Right cardiac atrium (tissue), 5 donors: ENCODE measurements at places on chromosomes 5 and 9.

DNA sequence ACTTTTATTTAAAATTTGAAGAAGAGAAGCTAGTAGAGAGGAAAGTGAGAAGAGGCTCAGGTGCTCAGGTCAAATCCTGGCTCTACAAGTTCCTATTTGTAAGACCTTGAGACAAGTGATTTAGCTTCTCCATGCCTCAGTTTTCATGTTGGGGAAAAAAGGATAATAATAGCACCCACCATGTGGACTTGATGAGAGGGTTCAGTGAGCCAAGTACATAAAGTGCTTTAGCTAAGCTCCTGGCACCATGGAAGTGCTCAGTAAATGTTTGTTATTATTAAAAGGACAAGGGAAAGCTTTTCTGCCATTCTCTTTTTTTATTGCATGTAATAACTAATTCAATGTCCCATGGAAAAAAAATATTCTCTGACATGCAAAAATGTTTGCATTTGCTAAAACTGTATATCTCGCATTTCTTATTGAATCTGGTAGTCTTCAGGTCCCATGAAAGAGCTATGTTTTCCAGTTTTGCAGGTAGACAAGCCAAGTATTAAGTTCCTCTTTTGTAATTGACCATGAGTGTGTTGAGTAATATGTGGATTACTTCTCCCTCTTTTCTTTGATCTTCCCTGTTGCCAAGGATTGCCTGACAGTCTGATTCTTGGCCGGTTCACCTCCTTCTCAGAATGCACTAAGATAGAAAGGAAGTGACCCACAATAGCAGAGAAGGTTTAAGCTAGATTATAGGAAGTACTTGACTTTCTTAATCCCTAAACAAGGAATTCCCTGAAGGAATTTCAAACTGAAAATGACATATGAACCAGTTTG lies 45.6 kb upstream of the TRIM32 start:
- DNase-seq: no peak

- no peak for DNase-seq
Measured at GRCh38 chr9:17630531-17630949, 51.7 kb downstream of the SH3GL2 start.

DNA sequence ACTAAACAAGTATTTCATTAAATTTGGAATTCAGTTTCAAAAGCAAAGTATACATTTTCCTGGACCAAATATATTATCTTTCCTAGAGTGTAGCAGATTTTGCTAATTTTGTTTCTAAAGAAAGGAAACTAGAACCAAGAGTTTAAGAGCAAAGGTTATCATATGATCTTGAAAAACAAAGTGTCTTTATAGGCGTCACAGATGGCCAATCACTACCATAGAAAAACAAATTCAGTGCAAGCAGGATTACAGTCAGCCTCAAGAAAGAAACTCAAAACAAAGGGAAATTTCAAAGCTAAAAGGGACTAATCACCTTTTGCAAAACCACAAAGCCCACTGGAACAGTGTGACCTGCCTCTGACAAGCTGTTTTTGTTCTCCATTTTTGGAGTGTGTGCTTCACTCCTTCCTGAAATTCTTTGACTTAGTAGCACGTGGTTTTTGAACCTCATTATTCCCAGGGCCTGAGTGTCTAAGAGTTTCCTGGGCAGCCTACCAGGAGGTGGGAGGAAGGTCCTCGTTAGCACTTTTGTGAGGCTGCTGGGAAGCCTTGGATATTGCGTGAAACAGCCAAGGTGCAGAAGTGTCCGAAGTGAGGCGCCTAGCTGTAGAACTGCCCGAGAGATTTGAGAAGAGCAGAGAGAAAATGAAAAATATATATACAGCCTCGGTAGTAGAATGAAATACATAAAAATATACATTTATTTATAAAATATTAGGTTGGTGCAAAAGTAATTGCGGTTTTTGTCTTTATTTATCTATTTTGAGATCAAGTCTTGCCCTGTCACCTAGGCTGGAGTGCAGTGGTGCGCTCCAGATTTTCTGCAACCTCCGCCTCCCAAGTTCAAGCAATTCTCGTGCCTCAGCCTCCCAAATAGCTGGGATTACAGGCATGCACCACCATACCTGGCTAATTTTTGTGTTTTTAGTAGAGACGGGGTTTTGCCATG lies 246.1 kb downstream of the MARCHF11 start:
- no peak for DNase-seq

DNA sequence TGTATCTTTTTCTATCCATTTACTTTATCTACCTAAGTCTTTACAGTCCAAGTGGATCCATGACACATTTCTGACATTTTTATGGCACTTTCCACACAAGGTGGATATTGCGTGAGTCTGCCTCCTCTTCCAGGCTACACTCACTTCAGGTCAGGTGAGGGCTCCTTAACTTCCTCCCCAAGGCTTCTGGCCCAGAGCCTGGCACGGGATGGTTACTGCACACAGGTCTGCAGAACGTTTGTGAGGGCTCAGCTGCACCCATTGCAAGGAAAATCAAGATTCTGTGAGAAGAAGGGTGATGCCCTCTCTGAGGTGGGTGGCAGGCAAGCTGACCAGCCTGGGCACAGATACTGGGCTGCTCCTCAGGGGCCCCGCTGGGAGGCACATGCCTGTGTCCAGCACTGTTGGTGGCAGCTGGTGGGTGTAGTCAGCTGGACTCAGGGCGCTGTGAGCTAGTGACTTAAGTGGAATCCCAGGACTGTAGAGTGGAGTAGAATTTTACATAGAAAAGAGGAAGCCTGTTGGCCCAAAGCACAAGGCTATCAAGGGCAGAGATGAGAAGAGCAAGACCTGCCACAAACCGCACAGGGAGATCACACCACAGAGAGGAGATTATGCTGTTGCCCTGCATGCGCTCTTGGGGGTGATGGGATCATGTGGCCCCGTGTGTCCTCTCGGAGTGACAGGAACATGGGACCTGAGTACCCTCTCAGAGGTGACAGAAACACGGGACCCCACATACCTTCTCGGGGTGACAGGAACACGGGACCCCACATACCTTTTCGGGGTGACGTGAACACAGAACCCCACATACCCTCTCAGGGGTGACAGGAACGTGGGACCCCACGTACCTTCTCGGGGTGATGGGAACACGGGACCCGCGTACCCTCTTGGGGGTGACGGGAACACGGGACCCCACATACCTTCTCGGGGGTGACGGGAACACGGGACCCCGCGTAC lies 21.3 kb downstream of the AHRR start:
- no peak for DNase-seq

GRCh38 chr9:84755380-84755779 lies 85.9 kb downstream of the NTRK2 start:
- no peak for DNase-seq

- DNase-seq: peak; percentile 71
Measured at GRCh38 chr5:42691413-42691937, 65.1 kb upstream of the CCDC152 start.
